ENCODE measurements at places on chromosomes 16 and 17.
A peak's percentile ranks its signal among the peaks of the same experiment; 100 is the strongest.

- DNase-seq, result no peak
These were observed 18.8 kb downstream of the DHX38 start for GRCh38 chr16:72112452-72112792.

GRCh38 chr17:71975331-71975801, 145.5 kb upstream of the SOX9 start:
- DNase-seq, result peak; percentile 75

DNA sequence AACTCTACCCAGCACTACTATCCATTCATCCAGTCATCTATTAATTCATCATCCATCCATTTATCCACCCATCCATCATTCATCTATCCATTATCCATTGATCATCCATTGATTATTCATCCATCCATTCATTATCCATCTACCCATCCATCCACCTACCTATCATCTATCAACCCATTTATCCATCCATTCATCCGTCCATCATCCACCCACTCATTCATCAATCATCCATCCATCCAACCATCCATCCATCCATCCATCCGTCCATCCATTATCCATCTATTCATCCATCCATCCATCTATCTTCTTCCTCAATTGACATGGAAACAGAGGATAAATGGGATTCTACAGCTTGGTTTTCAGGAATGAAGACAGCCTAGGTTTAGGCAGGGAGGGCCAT, 12.0 kb downstream of the SLC4A1 start:
- DNase-seq, result no peak

- no peak for DNase-seq
These were observed 15.2 kb downstream of the C1QTNF1 start for GRCh38 chr17:79039171-79039570.

- peak; percentile 28 for DNase-seq
These were observed 9.2 kb downstream of the KRT33B start for GRCh38 chr17:41360296-41360995.

DNA sequence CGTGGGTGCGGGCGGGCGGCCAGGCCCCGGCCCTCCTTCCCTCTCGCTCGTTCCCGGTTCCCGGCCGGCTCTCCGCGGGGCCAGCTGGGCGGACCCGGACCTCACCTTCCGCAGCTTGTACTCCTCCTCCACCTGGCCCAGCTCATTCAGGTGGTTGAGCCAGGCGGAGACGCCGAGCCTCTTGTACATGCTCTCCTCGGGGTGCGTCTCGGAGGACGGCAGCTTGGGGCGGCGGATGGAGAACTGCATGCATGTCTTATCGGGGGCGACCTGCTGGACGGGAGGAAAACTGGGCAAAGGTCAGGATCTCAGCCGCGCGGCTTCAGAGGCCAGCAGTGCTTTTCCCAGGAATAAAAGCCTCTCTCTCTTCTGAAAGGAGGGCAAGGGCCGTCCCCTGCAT, 85.4 kb downstream of the TBC1D16 start:
- DNase-seq, result no peak

DNA sequence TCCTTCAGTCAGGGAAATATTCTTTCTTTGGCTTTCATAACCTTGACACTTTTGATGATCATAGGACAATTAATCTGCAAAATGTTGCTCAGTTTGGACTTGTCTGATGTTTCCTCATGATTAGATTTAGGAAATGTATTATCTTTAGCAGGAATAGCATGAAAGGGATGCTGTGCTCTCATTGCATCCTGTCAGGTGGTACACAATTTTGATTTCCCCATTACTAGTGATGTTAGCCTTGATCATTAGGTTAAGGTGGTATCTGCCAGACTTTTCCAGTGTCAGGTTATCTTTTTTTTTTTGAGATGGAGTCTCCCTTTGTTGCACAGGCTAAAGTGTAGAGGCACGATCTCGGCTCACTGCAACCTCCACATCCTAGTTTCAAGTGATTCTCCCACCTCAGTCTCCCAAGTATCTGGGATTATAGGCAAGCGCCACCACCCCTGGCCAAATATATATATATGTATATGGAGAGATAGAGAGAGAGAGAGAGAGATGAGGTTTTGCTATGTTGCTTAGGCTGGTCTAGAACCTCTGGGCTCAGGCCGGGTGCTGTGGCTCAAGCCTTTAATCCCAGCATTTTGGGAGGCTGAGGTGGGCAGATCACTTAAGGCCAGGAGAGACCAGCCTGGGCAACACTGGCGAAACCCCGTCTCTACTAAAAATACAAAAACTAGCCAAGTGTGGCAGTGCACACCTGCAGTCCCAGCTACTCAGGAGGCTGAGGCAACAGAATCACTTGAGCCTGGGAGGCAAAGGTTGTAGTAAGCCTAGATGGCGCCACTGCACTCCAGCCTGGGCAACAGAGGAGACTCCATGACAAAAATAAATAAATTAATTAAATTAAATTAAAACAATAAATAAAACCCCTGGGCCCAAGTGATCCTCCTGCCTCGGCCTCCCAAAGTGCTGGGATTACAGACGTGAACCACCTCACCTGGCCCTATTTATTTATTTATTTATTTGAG, 15.8 kb upstream of the CAVIN1 start:
- no peak for DNase-seq

DNA sequence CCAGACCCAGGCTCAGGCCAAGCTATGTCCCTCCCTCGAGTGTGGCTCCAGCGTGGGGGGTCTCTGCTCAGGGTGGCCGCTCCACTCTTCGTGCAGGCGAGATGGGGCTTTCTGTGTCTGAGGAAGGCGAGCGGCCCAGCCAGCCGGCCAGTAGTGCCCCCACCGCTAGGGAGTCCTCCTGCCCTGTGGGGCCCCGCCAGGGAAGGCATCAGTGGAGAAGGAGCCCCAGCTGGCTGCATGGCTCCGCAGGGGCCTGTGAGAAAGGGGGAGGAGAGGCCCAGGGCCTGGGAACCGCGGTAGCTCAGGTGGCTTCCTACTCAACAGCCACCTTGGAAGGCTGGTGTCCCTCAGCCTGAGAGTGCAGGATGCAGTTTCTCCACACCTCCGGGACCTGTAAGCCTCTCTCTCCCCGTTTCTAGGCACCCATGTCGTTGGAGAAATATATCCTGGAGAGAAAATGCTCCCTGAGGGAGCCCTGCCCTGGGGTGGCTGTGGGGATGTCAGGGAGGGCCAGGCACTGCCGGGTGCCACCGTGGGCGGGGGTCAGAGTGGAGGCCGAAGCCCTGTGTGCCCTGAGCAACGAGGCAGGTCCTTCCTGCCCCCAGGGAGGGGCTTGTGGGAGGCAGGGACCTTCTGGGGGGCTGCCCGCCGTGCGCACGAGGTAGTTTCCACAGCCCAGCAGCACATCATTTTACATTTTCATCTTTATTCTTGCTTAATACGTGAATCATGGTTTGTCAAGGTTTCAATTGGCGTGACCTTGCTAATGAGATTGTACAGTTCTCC, 3.3 kb downstream of the PIGQ start:
- DNase-seq, result no peak

DNA sequence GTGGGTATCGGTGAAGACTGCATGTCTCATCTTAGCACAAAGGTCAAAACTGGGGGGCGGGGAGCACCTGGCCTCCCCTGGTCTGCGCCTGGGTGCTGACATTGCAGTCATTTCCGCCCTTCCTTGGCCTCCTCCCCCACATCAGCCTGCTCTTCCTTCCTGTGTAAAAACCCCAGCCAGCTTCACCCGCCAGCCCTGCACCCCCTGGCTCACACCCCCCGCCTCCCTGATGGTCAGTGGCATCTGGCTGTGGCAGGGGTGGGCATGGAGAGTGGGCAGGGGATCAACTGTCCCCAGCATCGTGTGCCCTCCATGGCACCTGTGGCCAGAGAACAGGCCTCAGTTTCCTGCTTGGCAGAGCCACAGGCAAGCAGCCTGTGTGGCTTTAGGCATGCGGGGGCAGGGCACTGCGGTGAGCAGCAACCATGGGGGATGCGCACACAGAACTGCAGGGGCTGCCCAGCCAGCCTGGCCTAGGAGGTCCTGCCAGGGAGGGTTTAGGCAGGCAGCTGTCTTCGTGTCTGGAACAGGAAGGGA, 26.5 kb upstream of the LASP1NB start:
- no peak for DNase-seq

GRCh38 chr16:997440-998051, 16.0 kb downstream of the SOX8 start:
- DNase-seq, result no peak

- DNase-seq, result no peak
These were observed 11.7 kb downstream of the TUBB3 start for GRCh38 chr16:89934611-89935553.

DNA sequence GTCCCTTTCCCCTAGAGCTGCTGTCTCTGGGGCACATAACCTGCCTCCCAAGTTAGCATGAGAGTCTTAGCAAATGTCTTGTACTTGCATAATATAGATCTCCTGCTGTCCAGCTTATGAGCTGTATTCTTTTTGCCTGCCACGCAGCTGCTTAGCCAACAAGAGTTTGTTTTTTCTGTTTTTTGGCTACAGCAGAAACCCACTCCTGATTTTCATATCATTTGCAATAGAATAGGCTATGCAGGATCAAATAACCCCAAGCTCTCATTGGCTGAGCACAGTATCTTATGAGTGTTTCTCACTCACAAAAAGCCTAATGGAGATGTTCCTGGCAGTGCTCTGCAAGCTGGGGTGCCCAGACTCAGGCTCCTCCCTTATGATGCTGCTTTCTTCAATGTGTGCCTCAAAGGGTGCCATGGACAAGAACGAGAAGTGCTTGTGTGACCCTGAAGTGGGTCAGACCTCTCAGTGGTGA, 23.1 kb downstream of the B9D1 start:
- no peak for DNase-seq

- no peak for DNase-seq
These were observed 8.1 kb downstream of the CRISPLD2 start for GRCh38 chr16:84827897-84828296.

DNA sequence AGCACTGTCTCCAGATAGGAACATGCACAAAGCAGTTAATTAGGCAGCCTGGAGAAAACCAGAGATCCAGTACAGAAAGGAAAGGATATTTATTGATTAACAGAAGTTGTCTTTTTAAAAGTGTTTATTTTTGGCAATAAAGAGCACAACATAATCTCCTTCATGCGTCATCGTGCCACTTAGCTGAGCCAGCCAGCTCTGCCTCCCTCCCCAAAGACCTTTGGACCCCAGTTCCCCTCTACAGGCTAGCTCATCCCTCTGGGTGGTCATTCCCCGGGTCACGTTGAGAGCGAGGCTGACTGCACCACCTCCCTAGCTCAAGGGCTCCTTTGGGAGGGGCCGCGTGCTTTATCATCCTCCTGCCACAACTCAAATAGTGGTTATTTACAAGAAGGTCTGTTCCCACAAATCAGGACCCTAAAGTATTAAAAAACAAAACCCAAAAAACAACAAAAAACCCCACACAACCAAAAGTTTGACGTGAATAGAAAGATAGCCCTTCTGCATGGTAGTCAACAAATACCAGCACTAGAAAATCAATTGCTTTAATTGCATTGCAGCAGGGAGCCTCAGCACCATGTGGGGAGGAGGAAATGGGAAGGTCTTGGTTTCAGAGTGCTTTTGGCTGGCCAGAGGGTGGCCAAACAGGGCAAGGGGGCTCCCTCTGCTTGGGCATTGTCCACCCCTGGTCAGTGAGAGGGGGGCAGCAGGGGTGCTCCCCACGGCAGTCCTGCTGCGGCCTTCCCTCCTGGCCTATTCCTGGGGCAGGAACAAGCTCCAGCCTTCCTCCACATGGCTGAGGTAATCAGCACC, 9.6 kb downstream of the POLR2C start:
- no peak for DNase-seq

DNA sequence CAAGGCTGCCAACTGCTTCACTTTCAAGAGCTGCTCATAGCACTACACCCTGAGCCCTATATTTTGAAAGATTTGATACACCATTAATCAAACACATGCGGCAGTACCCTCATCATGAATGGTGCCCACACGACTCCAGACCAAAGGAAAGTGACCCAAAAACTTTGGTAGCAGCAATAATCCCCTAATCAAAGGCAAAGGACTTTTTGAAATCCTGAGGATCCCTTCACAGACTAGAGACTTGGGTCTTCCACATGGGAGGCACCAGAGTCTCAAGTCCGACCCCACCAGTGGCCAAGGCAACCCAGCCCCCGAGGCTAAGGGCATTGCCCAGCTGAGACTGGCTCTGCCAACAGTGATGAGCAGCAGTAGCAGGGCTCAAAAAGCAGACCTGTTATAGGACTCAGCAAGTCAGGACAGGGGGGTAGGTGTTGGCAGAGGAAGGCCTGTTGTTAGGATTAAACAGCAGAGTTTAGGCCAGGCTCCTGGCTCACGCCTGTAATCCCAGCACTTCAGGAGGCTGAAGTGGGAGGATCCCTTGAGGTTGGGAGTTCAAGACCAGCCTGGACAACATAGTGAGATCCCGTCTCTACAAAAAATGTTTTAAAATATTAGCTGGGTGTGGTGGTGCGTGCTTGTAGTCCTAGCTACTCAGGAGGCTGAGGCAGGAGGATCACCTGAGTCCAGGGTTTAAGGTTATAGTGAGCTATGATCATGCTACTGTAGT, 3.2 kb downstream of the TRIM25 start:
- DNase-seq, result no peak

- DNase-seq, result no peak
These were observed 40.6 kb upstream of the CPNE2 start for GRCh38 chr16:57051696-57052228.

DNA sequence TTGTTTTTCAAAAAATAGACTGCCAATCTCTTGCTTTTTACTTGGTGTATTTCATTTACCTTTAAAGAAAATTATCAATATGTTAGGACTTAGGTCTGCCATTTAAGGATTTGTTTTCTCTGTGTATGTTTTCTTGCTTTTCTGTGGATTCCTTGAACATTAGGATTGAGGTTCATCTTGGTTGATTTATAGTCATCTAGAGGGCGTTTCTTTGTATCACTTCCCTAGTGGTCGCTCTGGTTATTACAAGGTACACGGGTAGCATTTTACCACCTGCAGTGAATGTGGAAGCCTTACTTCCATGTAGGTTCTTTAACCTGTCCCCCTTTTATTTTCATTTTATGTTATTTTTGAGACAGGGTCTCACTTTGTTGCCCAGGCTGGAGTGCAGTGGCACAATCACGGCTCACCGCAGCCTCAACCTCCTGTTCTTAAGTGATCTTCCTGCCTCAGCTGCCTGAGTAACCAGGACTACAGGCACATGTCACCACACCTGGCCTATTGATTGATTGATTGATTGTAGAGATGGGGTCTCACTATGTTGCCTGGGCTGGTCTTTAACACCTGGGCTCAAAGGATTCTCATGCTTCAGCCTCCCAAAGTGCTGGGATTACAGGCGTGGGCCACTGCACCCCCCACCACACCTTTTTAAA, 35.2 kb upstream of the CBX4 start:
- peak; percentile 45 for DNase-seq

GRCh38 chr17:76772842-76773525, 35.1 kb downstream of the MFSD11 start:
- peak; percentile 88 for DNase-seq

GRCh38 chr16:85819245-85819644, 19.8 kb downstream of the COX4I1 start:
- peak; percentile 87 for DNase-seq

All from GM03348 (cell line).